Uterus (tissue), 4 donors: ENCODE measurements at places on chromosomes 5 and 9. TPM values are rescaled to one million over a fixed set of nuclear protein-coding genes. Genes with fewer than 3 reads are reported as not detected.

- DNase-seq, result no peak
These were observed 617.7 kb downstream of the GABRG2 start for GRCh38 chr5:162685302-162685701.

The TLX3 gene
- not detected for total RNA-seq

- DNase-seq, result no peak
These were observed 38.9 kb downstream of the PAM start for GRCh38 chr5:102794047-102794446.

The LCN6 gene
- 145 TPM for total RNA-seq

The F12 gene
- not detected for total RNA-seq

DNA sequence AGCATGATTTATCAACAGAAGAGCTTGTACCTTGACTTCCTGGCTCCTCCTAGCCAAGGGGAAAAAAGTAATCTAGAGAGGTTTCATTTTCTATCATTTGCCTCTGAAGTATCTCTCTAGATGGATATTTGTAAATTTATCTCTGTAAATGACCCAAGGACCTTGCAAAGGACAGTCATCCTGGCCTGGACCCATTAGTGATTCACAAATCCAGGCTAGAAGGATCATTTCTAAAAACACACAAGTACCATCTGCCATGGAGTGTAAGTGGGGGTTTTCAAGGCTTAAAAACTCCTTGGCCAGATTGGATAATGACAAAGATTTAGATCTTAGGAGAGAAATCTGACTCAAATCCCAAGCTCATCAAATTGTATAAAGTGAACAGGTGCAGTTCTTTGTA, 8.1 kb downstream of the TTC23L start:
- DNase-seq, result no peak

DNA sequence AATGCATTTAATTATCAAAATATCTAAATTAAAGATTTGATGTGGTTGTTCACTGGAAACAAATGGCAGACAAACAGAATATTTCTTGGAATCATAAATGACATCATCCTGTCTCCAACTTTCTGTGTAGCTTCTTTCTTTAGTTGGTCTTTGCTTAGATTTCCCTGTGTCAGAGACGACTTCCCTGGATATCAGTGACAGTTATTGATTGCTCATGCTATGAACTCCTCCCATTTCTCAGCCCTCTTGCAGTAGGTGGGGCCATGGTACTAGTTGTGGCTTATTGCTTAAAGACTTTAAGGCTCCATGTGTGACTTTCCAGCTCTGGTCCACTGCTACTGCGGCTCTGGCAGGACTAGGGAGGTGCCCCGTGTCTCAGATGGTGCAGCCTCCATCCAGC, 592.6 kb downstream of the MTRR start:
- no peak for DNase-seq

The DOCK2 gene
- 17.4 TPM for total RNA-seq

GRCh38 chr5:159972538-159973362, 36.2 kb upstream of the TTC1 start:
- DNase-seq, result no peak

DNA sequence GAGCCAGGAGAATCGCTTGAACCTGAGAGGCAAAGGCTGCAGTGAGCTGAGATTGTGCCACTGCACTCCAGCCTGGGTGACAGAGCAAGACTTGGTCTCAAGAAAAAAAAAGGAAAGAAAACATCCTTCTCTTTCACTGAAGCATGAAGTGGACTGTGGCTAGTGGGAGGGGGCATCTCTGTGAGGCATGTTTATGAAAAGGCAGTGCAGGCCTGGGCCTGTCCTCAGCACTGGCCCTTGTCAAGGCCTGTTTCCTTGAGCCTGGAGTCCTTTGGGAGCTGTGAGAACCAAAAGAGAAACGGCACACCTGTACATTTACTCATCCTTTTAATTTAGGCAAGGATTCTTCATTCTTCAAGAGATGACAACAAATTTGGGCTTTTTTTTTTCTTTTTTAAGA, 18.3 kb upstream of the FUBP3 start:
- DNase-seq, result no peak

- no peak for DNase-seq
These were observed 428.7 kb downstream of the ISL1 start for GRCh38 chr5:51811883-51812471.

DNA sequence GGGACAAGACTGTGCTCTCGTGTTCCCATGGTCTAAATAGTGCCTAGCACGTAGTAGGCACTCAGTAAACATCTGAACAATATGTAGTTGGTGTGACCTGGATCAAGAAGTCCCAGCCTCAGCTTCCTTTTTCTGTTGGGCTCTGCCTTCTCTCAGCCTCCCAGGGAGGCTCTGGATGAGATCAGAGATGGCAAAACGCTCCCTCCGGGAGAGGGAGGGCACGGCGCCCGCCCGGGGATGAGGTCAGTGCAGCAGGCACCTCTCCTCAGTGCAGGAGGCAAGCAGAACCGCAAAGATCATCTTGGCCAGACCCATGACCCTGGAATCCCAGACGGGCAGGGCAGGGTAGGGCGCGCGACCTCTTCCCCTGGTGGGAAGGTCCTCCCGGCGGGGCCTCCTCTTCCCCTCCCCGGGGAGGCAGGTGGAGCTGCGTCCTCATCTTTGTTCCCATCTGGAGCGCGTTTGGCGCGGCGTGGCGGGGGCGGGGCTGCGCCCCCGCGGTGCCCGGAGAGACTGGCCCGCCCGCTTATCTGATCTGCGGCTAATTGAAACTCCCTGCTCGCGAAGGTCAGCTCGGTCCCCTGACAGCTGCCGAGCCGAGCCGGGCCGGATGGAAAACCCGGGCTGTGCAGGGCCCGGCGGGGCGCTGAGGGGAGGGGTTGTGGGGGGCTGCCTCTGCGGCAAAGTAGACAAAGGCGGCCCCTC, 60.9 kb downstream of the CXXC5 start:
- peak; percentile 73 for DNase-seq

GRCh38 chr5:134460551-134460950, 48.9 kb upstream of the CDKN2AIPNL start:
- no peak for DNase-seq

GRCh38 chr5:52007230-52007858, 624.1 kb downstream of the ISL1 start:
- DNase-seq, result no peak

DNA sequence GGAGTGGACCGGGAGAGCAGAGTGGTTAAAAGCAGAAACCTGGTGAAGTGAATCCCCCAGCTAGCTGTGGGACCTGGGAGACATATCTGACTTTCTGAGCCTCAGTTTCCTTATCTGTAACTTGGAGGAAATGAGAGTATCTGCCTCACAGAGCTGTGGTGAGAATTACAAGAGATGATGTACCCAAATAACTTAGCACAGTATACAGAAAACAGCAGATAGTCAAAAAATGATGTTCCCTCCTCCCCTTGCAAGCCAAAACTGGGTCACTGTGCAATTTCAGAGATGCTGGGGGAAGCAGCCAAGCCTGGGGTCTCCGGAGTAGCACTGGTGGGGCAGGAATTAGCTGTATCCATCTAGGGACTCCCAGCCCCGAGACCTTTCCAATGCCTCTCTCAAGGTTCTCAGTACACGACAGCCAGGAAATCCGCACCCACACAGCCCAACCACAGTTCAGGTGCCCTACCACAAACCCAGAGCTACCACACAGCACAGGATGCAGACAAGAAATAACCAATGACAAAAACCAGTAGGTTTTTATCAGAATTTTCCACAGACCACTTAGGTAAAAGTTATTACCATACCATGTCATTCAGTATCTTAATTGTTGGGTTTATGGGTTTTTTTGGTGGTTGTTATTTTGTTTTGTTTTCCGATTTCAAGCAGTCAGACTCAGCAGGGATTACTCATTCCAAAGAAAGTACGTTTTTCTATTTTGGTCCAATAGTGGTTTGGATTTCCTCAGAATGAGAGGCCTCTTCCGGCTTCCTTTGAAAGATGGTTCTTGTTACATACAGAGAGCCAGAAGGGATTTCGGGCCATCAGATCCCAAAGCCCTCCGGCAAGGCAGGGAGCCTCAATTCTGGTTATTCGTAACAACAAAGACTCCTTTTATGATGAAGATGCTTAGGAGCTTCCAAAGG, 4.9 kb upstream of the HRH2 start:
- no peak for DNase-seq

GRCh38 chr5:69414885-69415583, at the start of gene MARVELD2:
Gene MARVELD2, plus strand, starts transcription at chr5:69415116. Its CDS starts 4,270 bp downstream, at chr5:69419386.
- DNase-seq, result peak; percentile 20

DNA sequence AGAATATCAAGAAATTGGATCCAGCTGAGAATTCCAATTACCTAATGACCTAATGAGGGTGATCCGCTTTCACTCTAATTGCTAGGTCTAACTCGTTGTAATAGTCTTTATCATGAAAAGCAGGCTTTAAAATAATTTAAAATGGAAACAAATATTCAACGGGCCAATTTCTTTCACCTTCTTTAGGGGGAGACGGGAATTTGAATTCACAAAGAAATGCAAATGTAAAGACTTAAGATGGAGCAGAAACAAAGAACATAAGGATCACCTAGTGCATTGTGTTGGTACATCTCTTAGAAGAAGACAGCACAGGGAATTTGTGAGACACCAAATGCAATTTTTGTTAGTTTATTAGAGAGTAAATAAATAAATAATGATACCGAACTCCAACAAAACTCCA, 1.5 kb upstream of the KCNN2 start:
- no peak for DNase-seq

DNA sequence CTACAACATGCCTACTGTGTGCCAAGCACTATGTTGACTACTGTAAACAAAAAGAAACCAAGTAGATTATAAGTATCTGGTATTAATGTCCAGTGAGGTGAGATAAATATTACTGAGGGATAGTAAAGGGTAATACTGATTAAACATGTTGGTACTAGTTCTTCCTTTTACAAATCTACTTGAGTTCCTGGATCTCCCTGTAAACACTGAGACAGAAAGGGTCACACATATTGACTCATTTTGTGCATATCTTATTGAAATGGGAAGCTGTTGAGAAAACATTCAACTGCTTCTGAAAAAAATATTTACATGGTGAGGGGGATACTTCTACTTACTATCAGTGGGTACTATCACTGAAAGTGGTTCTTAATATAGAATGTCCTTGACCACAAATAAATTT, 24.3 kb downstream of the EFNA5 start:
- DNase-seq, result no peak

The C9orf72 gene
- total RNA-seq, result 41.8 TPM

DNA sequence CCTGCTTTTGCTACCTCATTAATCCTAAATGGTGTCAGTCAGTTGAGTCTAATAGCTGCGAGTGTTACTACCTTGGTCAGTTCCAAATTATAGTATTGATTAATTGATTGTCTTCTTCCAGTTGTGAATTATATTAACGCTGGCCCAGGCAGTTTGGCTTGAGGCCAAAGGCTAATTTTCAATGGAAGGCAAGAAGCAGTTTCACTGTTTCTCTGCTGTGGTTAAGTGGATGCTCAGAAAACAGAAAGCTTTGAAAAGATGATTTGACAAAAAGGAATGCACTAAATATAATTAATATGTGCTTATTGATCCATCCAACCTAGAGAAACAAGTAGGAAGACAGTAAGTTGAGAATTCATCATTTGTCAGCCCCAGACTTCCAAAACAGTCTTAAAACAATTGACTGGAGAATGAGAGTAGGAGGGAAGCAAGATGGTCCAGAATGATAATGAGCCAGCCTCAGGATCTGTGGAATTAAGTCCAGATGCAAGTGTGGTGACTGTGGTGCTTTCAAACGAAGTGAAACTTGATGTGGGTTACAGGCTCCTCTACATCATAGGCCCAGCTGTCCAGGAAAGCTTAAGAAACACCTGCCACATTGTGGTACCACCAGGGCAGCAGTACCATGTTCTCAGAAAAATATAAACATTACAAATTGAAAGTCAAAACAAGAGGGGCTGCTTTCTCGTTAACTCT, 1371.0 kb upstream of the DMAC1 start:
- no peak for DNase-seq

The SLC34A3 gene
- total RNA-seq, result not detected
